ENCODE measurements at places on chromosomes 4 and X.
A peak's percentile ranks its signal among the peaks of the same experiment; 100 is the strongest.

- no peak for DNase-seq
Measured at GRCh38 chrX:3166670-3167455, 125.6 kb downstream of the ARSF start.

GRCh38 chr4:86529436-86529835 lies 64.7 kb upstream of the PTPN13 start:
- DNase-seq, result no peak

GRCh38 chrX:17689971-17690409 lies 47.3 kb upstream of the SCML1 start:
- DNase-seq, result no peak

DNA sequence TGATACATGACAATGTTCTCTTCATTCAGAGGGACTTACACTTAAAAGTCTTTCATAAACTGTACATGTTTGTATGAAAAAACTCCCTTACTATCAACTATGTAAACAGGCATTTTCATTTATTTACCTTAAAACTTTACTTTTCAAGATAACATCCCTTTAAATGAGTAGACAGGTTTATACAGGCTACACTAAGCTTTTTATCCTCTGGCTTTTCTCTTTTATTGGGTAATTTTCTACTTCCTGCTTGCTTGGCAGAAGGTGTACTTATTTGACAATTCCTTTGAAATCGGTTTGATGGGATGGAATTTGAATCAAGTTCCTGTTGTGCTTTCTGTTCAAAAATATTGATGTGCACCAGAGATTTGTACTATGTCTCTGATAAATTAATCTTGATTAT lies 81.4 kb downstream of the PTPN13 start:
- DNase-seq, result no peak

DNA sequence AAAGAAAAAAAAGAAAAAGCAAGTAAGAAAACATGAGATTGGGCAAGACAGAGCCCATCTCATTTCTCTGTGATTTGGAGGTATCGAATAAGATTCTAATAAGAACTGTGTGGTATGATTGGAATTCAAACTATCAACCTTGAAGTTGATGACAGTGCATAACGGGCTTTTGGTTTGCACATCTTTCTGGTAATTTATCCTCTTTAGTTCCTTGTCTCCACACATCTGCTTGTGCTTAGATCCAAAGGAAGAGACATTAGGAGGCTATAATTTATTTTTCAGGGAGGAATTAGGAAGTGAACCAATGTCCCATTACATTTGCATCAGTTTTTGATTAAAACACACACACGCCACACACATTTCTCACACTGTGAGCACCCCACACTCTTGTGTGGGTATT lies 149.9 kb downstream of the ARSF start:
- no peak for DNase-seq

- DNase-seq, result peak; percentile 7
Measured at GRCh38 chrX:153969125-153969903, 2.3 kb downstream of the HCFC1 start.

GRCh38 chrX:10571260-10571659 lies 49.1 kb downstream of the MID1 start:
- DNase-seq, result no peak

- no peak for DNase-seq
Measured at GRCh38 chr4:158018221-158018830, 154.5 kb downstream of the GASK1B start.

DNA sequence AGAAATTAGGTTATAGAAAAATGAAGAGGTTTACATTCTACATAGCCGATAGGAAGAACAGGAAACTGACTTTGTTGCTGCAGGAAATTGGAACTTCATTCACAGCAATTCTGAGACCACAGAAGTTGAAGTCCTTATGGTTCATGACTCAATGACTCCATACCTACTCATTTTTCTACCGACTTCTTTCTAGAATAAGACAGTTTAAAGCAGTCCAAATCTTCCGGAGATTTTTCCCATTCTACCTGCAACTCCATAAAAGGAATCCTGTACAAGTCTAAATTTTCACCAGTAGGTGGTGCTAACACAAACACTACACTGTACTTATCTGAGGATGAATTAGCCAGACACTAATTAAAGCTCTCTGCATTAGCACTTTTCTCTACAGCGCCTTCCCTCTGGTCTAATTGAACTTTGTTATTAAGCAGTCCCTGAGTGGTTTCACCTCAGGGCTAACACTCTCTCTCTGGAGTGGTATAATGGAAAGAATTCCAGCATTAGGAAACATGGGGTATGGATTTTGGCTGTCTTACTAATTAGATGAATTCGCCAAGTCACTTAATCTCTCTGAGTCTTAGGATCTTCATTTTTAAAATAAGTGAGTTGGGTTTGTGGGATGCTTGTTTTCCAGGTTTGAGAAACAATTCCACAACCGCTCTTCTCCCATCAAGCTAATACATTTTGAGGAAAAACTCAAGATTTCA lies 167.9 kb downstream of the SMIM20 start:
- peak; percentile 36 for DNase-seq

GRCh38 chrX:4373791-4374190 lies 660.3 kb upstream of the PRKX start:
- DNase-seq, result no peak

DNA sequence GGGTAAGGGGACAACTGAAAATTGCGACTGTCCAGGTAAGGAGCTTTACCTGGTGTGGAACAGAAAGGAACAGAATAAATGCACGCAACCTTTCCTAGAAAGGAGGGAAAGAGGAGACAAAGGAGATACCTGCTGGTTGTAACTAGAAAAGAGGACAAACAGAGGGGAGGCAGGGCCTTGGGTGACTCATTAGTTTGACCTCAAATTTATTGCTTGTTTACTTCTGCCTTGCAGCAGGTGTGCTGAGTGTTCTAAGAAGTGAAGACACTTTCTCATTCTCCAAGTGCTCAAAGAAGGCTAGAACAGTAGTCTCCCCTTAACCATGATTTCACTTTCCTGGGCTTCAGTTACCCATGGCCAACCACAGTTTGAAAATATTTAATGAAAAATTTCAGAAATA lies 123.1 kb upstream of the BOD1L1 start:
- DNase-seq, result no peak

GRCh38 chr4:1654216-1654955 lies 29.7 kb downstream of the FAM53A start:
- DNase-seq, result no peak

- DNase-seq, result no peak
Measured at GRCh38 chrX:129039176-129039575, 484.1 kb downstream of the SMARCA1 start.

GRCh38 chr4:153154007-153154975 lies 50.0 kb upstream of the TRIM2 start:
- no peak for DNase-seq

GRCh38 chrX:1035206-1035605 lies 177.2 kb downstream of the CRLF2 start:
- DNase-seq, result no peak

DNA sequence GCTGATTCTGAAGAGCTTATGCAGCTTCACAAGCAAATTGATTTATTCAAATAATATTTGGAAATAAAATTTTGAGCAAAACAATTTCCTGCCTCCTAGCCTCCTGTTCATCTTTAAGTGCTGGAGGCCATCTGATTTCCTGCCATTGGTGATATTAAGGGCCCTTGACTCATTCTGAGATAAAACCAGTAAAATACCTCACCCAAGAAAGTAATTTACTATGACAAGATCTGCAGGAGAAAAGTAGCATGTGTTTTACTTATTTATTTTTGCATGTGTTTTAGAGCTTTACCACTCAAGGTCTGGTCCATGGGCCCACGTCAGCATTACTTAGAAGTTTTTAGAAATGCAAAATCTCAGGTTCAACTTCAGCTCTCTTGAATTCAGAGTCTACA lies 67.7 kb downstream of the DCLK2 start:
- no peak for DNase-seq

DNA sequence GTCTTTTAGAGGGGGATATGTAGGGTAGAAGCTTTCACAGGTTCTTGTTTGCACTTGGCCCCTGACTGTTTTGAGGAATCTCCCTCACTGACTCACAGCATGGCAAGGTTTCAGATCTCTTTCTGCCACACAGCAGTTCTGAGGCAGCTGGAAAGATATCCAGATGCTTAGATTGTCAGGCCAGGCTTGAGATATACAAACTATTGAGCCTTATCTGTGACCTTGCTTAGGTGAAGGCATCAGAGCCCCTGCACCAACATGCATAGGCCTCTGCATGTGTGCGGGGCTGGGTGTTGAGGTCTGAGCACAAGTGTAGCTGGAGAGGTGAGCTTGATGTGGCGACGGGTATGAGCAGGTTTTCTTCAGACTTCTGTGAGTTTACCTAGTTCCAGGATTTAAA lies 80.9 kb upstream of the MSANTD1 start:
- no peak for DNase-seq

GRCh38 chr4:9899306-9900055 lies 118.0 kb downstream of the DRD5 start:
- no peak for DNase-seq

DNA sequence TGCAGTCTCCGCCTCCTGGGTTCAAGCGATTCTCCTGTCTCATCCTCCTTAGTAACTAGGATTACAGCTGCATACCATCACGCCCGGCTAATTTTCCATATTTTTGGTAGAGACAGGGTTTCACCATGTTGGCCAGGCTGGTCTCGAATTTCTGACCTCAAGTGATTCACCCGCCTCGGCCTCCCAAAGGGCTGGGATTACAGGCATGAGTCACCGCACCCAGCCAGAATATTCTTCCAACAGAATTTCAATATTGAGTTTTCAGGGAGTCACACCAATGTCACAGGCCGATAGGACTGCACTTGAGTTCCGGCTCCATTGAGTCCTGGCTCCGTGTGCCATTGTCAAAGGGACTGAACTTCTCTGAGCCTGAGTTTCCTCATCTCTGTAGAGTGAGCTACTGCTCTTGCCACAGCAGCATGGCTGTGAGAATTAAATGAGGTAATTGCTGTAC lies 82.9 kb downstream of the CLCN4 start:
- DNase-seq, result no peak

GRCh38 chr4:121792966-121793365 lies 8.2 kb upstream of the EXOSC9 start:
- DNase-seq, result peak; percentile 26

DNA sequence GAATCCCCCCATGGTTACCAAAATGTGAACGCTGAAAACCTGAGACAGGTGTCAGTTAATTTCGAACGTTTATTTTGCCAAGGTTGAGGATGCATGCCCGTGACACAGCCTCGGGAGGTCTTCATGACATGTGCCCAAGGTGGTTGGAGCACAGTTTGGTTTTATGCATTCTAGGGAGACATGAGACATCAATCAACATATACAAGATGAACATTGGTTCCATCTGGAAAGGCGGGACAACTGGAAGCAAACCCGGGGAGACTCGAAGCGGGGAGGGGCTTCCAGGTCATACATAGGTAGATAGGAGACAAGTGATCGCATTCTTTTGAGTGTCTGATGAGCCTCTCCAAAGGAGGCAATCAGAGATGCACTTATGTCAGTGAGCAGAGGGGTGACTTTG lies 11.0 kb upstream of the SH3BP2 start:
- no peak for DNase-seq

GRCh38 chr4:100836929-100837328 lies 319.1 kb upstream of the EMCN start:
- DNase-seq, result no peak

DNA sequence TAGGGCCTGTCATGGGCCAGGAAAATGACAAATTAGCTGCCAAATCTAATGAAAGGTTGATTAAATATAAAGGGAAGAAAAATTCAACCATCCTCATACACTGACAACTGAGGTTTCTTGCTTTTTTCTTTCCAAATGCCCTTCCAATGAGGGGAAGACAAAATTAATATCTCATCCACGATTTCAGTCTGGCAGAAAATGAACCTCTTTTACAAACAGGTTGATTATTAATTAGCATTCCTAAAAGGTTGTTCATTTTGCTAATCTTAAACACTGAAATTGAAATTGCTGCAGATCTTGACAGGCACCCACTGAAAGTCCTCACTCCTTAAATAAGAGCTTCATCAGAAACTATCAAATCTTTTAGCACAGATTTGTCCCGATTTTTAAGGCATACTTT lies 45.5 kb downstream of the NPFFR2 start:
- DNase-seq, result no peak

GRCh38 chr4:173990126-173990868 lies 293.2 kb downstream of the FBXO8 start:
- no peak for DNase-seq

DNA sequence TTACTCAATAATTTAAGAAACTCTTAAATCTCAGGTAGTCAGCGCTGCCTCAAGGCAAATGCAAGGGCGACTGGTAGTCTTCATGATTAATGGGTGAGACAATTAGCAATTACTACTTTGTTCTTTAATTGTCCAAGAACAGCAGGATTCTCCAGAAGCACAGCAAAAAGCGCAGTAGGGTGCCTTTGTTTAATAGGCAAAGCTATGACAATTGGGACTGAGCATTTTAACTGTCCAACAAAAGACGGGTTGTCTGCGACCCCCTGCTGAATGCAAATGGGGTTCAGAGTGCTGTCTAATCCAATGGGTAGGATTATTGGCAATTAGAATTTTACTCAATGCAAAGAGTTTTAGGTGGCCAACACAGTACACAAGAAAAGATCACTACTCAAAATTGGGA lies 286.1 kb downstream of the CHIC1 start:
- no peak for DNase-seq

- DNase-seq, result no peak
Measured at GRCh38 chr4:78659264-78659663, 107.7 kb downstream of the ANXA3 start.
